IMR-90 (cell line): ENCODE measurements at places on chromosomes 12 and 14. TPM values are rescaled to one million over a fixed set of nuclear protein-coding genes. Genes with fewer than 3 reads are reported as not detected.

KRT6B gene
- total RNA-seq = not detected in 2 replicates

P2RX2 gene
- not detected in 2 replicates for total RNA-seq

TEX52 gene
- not detected in 2 replicates for total RNA-seq

ZFHX2 gene
- total RNA-seq = under 0.01 and 0.18 TPM in 2 replicates

SLC6A13 gene
- under 0.01 and 0.28 TPM in 2 replicates for total RNA-seq

SAMD15 gene
- 1.3 and 1.7 TPM in 2 replicates for total RNA-seq

FOXJ2 gene
- 3.0 and 3.9 TPM in 2 replicates for total RNA-seq

OR6C4 gene
- total RNA-seq = not detected in 2 replicates

TCL1B gene
- total RNA-seq = not detected in 2 replicates

PPP1R1A gene
- total RNA-seq = not detected in 2 replicates
